ENCODE measurements at places on chromosomes 13 and 19.

GRCh38 chr19:7699003-7699402 is 2.9 kb downstream of the FCER2 start:
- no peak for DNase-seq

GRCh38 chr19:2375353-2376121 is 15.5 kb downstream of the TMPRSS9 start:
- no peak for DNase-seq

GRCh38 chr19:17471410-17472125 is 1.2 kb downstream of the SLC27A1 start:
- no peak for DNase-seq

GRCh38 chr19:330503-330902 is 14.1 kb downstream of the MIER2 start:
- DNase-seq: no peak

DNA sequence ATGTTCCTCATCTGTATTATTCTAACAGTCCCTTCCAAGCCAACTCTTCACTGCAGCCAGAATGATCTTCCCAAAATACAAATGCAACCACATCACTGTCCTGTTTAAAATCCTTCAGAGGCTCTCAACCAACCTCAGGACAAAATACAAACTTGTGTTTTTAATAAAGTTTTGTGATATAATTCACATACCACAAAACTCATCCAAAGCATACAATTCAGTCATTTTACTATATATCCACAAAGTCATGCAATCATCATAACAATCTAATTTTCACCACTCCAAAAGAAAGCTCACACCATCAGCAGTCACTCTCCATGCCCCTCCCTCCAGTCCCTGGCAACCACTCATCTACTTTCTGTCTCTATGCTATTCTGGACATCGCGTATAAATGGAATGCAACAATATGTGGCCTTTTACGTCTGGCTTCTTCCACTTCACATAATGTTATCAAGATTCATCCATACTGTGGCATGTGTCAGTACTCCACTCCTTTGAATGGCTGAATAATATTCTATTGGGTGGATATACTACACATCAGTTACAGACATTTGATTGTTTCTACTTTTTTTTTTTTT is 81.7 kb upstream of the DOCK9 start:
- no peak for DNase-seq

DNA sequence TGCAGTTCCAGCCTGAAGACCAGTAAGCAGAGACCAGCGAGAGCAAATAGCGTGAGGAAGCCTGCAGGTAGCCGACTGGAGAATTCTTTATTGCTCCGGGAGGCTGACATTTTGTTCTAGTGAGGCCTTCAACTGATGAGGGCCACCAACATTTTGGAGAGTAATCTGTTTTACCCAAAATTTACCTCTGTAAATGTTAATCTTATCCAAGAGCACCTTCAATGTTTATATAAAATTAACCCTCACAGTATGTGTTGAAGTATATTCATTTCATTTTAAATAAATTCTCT is 546.4 kb upstream of the SLITRK5 start:
- DNase-seq: no peak

GRCh38 chr19:38515896-38516295 is 82.4 kb downstream of the RYR1 start:
- DNase-seq: no peak

- DNase-seq: no peak
Observed at GRCh38 chr19:32296694-32297093, 48.7 kb upstream of the ZNF507 start.

- peak; percentile 7 for DNase-seq
Observed at GRCh38 chr13:92175330-92175729, 776.9 kb downstream of the GPC5 start.

GRCh38 chr13:93364166-93364565 is 137.6 kb downstream of the GPC6 start:
- DNase-seq: no peak

GRCh38 chr19:45202637-45203036 is 24.1 kb downstream of the BLOC1S3 start:
- DNase-seq: no peak

- no peak for DNase-seq
Observed at GRCh38 chr13:88103824-88104223, 432.7 kb downstream of the SLITRK5 start.

DNA sequence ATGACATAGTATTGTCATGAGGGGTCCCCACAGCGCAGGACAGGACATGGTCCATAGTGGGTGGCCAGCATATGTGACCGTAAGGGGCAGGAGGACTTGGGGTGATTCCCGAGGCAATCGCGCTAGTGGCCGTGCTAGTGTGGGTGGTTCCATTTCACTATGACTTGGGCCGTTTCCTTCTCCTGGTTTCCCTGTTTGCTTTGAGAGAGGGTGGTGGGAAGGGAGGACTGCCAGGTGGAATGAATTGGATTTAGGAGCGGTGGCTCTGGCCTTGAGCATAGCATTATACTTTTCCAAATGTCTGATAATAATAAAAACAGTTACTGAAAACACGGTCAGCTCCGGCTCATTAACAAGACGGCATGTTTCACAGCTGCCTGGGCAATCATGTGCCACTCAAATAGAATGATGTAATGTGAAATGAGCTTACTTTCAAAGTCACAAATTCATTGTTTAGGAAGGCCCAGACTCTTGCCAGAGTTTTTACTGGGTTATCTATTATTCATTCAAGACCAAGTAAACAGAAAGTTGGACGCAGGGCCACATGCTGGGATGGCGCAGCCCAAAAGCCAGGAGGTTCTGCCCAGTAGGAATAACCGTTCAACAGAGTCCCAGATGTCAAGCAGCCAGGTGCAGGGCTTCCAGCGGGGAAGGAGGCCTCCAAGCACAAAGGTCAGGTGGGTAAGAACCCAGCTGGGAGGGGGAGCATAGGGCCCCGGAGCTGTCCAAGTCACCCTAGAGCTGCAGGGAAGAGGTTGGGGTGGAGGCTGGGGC is 19.6 kb upstream of the SLC15A1 start:
- DNase-seq: no peak

DNA sequence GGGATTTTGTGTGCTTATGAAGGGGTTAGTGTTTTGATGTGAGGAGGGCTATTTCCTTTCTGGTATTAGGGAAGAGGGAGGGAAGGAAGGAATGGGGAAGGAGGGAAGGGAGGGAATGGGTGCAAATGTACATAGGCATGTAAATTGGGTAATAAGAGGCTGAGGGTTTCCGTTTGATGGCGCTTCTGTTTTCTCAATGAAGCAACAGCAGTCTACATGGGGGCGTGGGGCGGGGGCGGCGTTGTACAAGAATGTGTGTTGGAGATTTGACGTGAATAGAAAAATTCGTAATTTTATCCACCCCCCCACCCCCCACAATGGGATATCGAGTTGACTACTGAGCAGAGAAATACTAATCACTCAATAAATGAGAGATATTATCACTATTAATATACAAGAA is 52.5 kb downstream of the PDS5B start:
- no peak for DNase-seq

GRCh38 chr13:40115426-40115825 is 460.0 kb downstream of the COG6 start:
- DNase-seq: no peak

GRCh38 chr13:29125191-29125933 is 305.2 kb downstream of the MTUS2 start:
- DNase-seq: no peak

GRCh38 chr13:43880214-43880855 is 631 bp downstream of the LACC1 start:
- no peak for DNase-seq

DNA sequence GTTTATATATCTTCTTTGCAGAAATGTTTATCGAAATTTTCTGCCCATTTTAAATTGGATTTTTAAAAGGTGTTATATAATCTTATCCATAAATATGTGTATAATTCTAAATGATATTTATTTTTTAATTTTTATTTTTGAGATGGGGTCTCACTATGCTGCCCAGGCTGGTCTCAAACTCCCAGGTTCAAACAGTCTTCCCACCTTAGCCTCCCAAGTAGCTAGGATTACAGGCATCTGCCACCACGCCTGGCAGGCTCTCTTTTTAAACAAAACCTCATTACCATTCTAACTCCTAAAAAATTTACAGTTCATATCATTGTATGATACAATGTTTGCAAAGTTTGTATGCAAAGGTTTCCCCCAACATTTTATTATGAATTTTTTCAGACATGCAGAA is 7.2 kb downstream of the LGALS7B start:
- DNase-seq: no peak

DNA sequence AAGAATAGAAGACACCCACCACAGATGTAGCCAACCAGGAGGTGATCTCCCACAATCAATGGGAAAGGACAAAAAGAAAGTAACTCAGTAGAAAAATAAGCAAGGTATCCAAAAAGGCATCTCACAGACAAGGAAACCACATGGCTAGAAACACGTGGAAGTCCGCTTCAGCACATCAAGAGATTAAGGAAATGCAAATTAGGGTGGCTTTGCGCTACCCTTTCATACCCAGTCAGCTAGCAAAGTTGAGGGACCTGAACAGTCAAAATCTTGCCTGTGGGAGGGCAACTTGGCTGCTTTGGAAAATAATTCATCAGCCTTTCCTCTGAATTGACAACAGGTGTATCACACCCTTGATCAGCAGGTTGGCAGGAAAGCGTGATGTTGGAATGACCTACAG is 11.6 kb upstream of the UQCR11 start:
- no peak for DNase-seq

GRCh38 chr13:61410266-61410665 is 5.4 kb downstream of the PCDH20 start:
- no peak for DNase-seq

- DNase-seq: no peak
Observed at GRCh38 chr19:30161021-30161655, 211.0 kb upstream of the ZNF536 start.

DNA sequence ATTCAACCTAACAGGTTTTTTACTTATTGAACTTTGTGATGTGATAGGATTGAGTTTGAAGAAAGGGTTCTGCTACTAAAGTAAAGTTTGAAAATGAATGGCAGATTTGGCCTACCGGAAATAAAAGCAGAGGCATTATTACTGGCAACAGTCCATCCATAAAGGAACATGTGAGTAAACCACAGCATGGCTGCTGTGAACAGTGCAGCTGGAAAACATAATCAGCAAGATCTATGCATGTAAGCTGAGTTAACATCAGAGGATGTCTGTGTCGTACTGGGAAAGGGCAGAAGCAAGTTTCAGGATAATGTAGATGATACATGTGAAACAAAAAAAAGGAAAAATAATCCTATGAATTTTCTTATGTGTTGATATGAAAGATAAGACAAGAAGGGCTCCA is 87.6 kb downstream of the CYSLTR2 start:
- peak; percentile 30 for DNase-seq

DNA sequence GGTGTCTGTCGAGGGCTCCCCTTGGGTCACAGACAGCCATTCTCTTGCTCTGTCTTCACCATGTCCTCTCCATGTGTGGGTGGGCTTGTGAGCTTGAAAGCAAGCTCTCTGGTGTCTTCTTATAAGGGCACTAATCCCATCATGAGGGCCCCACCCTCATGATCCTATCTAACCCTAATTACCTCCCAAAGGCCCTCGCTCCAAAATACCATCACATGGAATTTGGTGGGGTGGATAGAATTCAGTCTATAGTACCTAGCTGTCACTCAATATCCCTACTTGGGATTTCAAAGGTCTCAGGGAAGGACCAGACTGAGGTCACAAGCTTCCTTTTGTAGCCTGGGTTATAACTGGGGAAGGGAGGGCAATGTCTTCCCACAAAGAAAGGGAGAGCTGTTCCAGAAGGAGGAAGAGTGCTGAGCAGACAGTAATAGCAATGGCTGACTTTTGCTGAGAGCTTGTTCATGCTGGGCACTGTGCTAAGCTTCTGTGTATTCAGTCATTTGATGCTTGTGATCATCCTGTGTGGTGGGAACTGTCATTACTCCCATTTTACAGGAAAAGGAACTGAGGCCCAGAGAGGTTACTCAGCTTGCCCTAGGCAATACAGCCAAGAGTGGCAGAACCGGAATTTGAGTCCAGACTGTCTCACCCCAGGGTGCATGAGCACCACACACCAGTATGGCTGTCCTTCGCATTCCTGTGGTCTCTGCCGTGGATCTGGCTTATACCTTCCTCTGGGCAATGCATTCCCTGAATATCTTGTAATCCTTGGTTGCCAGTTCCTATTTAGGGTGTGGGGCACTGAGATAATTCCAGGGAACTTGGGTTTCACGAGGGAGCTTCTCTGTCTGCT is 8.2 kb downstream of the FXYD5 start:
- no peak for DNase-seq

DNA sequence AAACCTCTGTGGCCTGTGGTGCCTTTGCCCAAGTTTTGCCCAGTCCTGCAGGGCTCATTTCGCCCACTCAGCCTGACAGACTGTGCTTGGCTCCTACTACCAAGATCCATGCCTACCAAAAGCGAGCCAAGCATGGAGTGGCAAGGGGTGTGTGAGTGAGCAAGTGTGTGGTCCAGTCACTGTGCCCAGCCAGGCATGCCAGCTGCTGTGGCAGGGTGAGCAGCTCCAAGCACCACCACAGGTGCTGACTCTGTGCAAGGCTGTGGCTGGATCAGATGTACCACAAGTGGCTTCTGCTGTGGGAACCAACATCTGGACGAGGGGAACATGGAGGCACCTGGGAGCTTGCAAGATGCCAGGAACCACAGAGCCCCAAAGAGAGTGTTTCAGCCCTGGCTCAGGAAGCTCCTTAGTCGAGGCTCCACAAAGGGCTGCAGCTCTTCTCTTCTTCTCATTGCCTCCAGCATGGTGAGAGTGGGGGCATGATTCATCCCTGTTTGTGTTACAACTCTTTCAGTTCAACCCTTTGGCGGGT is 1564.2 kb upstream of the MIR17HG start:
- no peak for DNase-seq

GRCh38 chr19:2266183-2266993 is 10.2 kb upstream of the JSRP1 start:
- DNase-seq: peak; percentile 50

- no peak for DNase-seq
Observed at GRCh38 chr13:38888309-38888708, 102.3 kb downstream of the STOML3 start.

- no peak for DNase-seq
Observed at GRCh38 chr19:10074153-10074552, 12.0 kb upstream of the SHFL start.

DNA sequence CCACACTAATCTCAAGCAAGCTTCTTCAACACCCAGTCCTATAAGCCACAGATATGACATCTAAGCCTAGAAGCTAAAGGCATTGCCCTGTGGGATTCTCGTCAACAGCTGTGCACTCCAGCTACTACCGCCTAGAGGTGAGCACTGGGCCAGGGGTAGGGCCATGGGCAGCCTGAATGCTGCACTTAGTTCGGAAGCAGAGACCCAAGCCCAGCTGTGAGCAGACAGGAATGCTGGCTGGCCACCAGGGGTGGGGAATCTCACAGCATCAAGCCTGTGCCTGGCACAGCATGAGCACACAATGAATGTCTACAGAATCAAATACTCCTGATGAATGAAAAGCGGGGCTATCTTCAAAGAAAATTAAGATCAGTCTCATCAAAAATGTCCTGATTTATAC is 167.5 kb upstream of the UBL3 start:
- DNase-seq: no peak

GRCh38 chr13:39959497-39960144 is 304.2 kb downstream of the COG6 start:
- no peak for DNase-seq
